Muscle of leg (tissue), 16 donors: ENCODE measurements at places on chromosomes 2 and 18. TPM values are rescaled to one million over a fixed set of nuclear protein-coding genes. Genes with fewer than 3 reads are reported as not detected.
A peak's percentile ranks its signal among the peaks of the same experiment; 100 is the strongest.

GRCh38 chr2:191206613-191207471 lies 38.4 kb upstream of the MYO1B start:
- no peak for DNase-seq
- H3K4me1 ChIP-seq, result peaks cover 5% of the 10 kb centered on the region
- H3K36me3 ChIP-seq, result no peaks in the 10 kb centered on the region
- H3K27me3 ChIP-seq, result no peaks in the 10 kb centered on the region
- H3K27ac ChIP-seq, result no peak overlapping the region
- no peak overlapping the region for H3K4me3 ChIP-seq

DNA sequence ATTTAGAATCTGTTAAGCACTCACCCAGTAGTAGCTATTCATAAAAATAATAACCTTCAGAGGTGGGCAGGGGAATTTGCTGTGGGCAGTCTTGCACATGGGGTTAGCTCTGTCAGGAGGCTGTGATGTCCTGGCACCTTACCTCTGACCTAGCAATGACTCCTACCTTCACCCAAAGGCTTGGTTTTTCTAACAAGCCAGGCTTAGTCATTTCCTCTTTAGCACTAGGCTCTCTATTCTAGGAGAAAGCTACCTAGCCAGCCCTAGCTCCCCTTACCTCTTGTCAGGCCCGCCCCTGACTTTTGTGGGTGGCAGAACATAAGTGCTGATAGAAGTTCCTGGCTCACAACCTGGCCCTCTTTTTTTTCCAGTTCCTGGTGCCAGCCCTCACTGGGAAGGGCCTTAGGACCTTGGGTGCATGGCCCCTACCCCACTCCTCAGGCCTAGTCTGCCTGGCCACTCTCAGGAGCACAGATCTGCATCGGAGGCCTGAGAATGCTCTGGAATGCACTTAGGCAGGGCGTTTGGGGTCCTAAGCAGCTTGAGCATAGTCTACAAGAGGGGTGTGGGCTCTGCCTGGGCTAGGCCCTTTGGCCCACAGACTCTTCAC lies 17.7 kb downstream of the CPLX4 start:
- no peak overlapping the region for H3K4me3 ChIP-seq
- H3K27ac ChIP-seq, result no peak overlapping the region
- no peaks in the 10 kb centered on the region for H3K4me1 ChIP-seq
- DNase-seq, result no peak
- peaks cover 24% of the 10 kb centered on the region for H3K27me3 ChIP-seq
- no peaks in the 10 kb centered on the region for H3K36me3 ChIP-seq

UGT1A9 gene
- not detected for total RNA-seq

SRD5A2 gene
- total RNA-seq, result under 0.01 TPM

- H3K36me3 ChIP-seq, result no peaks in the 10 kb centered on the region
- peak; percentile 77 for DNase-seq
- peaks cover 6% of the 10 kb centered on the region for H3K4me1 ChIP-seq
- no peak overlapping the region for H3K4me3 ChIP-seq
- H3K27ac ChIP-seq, result peak overlapping the region; percentile 47
Measured at GRCh38 chr2:12935222-12935621, 218.5 kb downstream of the TRIB2 start.

DNA sequence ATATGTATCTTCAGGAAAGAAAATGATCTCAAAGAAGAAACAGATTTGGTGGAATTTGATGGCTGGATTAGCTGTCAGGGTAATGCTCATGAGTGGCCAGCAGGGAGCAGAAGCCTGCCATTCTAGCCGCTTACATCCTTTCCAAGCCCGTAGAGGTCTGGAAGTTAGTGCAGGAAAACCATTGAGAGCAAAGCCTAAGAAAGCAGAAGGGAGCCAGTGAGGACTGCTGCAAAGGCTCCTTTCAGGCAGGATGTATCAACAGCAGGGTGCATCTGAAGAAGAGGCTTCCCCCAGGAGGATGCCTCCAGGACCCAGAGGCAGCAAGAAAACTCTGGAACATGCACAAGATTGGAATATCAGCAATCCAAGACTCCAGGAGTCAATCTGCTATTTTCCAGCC lies 22.9 kb upstream of the LBH start:
- H3K4me1 ChIP-seq, result peaks cover 2% of the 10 kb centered on the region
- H3K36me3 ChIP-seq, result no peaks in the 10 kb centered on the region
- no peak overlapping the region for H3K4me3 ChIP-seq
- peaks cover 5% of the 10 kb centered on the region for H3K27me3 ChIP-seq

DNA sequence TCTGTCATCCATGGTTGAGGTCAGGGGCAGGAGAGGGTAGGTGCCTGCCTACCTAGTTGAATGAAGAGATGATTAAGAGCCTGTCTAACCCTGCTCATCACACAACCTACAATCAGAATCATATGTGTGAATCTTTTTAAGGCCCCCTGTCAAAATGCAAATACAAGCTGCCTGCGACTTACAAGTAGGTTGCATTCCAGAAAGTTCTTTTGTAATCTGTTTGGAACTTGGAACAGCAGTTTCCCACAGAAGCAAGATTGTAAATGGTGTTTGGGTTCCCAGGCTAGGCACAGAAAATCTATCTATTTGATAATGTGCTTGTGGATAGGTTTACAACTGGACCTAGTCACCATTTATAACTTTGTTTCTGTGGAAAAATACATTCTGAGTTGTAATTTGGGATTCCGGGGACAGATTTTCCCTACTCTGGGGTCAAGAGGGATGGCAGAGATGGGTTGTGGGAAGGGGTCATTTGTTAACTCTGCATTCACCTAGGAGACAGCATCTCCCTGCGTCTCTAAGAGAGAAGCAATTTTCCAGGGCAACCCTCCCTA lies 4.4 kb downstream of the LIPG start:
- H3K36me3 ChIP-seq, result peaks cover 8% of the 10 kb centered on the region
- peaks cover 31% of the 10 kb centered on the region for H3K27me3 ChIP-seq
- no peak overlapping the region for H3K4me3 ChIP-seq
- peaks cover 33% of the 10 kb centered on the region for H3K4me1 ChIP-seq

GRCh38 chr2:126655051-126655450 lies 907 bp upstream of the GYPC start:
- peaks cover 2% of the 10 kb centered on the region for H3K36me3 ChIP-seq
- DNase-seq, result peak; percentile 32
- H3K27me3 ChIP-seq, result no peaks in the 10 kb centered on the region
- peaks cover 36% of the 10 kb centered on the region for H3K4me1 ChIP-seq
- peak overlapping the region; percentile 97 for H3K27ac ChIP-seq

DNA sequence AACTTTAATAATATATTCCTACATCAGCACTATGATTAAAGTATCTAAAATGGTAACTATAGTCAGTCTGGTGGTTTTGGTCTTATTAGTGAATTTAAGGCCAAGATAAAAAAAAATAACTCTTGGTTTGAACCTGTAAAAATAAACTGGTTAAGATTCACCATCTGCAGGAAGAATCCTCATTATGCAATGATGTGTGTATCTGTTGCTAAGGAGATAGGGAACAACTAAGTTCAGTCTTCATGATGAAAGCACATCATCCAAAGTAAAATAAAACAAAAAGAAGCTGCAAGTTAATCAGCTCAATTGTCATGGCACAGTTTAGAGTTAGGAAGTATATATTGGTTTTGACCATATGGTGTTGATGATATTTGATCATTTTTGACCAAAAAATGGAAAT lies 466.0 kb downstream of the NYAP2 start:
- H3K36me3 ChIP-seq, result no peaks in the 10 kb centered on the region
- H3K27ac ChIP-seq, result no peak overlapping the region
- H3K4me3 ChIP-seq, result no peak overlapping the region
- DNase-seq, result peak; percentile 5
- H3K4me1 ChIP-seq, result no peaks in the 10 kb centered on the region
- no peaks in the 10 kb centered on the region for H3K27me3 ChIP-seq

SERPINB4 gene
- total RNA-seq, result not detected

DNA sequence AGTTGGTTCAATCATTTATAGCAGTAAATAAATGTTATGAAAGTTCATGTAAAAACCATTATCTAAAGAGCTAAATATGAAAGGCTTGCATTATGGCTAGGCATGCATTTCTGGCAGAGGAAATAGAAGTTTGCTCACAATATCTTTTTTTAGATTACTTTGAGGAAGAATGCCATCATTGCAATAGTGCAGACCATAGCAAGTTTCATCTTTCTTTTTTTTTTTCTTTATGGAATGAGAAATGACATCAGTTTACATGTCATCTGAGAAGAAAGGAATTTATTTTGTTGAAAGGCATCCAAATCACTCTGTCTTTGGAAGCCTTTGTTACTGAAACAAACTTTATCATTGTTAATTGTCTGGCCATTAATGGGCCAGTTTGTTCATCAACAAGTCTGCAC lies 74.5 kb upstream of the NCKAP5 start:
- peaks cover 12% of the 10 kb centered on the region for H3K4me1 ChIP-seq
- no peaks in the 10 kb centered on the region for H3K27me3 ChIP-seq
- no peak overlapping the region for H3K4me3 ChIP-seq
- peak overlapping the region; percentile 32 for H3K27ac ChIP-seq

KCNJ13 gene
- not detected for total RNA-seq

KLHL14 gene
- 0.49 TPM for total RNA-seq

DNA sequence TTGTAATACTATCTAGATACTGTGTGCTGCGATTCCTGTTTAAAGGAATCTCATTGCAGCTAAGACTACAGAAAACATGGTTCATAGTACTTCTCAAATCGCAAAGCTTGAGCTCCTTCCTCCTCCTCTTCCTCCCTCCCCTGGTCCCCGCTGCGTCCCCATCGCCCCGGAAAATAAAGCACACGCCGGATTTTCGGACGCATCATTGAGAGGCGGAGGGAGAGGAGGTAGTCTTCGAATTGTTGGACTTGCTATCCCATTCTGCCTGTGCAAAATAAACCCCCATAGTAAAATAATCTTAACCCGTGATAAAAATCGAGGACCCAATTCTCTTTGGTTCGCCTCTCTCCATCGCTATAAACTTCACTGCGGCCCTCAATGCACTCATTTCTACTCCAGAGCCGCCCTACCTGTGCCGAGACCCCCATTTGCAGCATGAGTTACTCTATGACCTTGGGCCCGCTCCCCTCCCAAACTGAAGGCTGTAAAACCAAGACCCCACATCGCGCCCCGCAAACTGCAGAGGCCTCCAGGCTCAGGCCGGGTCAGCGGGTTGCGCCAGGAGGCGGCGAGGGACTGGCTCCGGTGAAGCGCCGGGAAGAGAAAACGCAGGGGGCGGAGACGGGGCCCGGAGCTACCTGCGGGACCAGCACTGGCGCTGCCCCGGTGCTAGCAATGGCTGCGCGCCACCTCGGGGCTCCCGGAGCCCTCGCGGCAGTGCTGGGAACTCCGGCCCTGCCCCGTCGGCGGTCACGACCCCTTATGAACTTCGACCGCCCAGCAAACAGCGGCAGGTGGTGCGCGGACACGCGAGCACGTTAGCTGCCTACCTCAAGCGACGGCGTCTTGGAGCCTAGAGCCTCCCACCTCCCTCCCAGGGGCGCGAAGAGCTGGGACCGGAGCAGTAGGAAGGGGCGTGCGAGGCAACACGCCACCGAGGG lies 649 bp downstream of the ESCO1 start:
- H3K4me1 ChIP-seq, result peaks cover 4% of the 10 kb centered on the region
- H3K27me3 ChIP-seq, result no peaks in the 10 kb centered on the region
- no peaks in the 10 kb centered on the region for H3K36me3 ChIP-seq

- H3K4me3 ChIP-seq, result no peak overlapping the region
- H3K27me3 ChIP-seq, result no peaks in the 10 kb centered on the region
- no peak for DNase-seq
- no peaks in the 10 kb centered on the region for H3K4me1 ChIP-seq
- no peak overlapping the region for H3K27ac ChIP-seq
Measured at GRCh38 chr2:12303181-12304030, 413.3 kb upstream of the TRIB2 start.

DNA sequence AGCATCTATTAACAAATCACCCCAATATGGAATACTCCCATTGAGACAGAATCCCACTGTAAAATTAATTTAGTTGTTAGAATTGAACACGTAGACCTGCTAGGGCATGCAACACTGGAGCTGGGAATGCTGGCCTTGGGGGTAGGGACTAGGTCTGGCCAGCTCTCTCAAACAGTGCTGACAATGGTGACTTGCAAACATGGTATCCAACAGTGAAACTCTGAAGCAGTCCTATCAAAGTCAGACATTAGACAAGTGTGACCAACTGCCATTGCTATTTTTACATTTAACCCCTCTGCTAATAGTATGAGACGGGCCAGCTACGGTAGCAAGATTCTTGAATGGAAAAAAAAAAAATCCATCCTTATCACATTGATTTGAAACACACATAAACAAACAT lies 7.2 kb downstream of the E2F6 start:
- H3K27me3 ChIP-seq, result no peaks in the 10 kb centered on the region
- no peak overlapping the region for H3K4me3 ChIP-seq
- peaks cover 16% of the 10 kb centered on the region for H3K4me1 ChIP-seq

HRH4 gene
- 0.09 TPM for total RNA-seq

TRAPPC12 gene
- 58.1 TPM for total RNA-seq

DNA sequence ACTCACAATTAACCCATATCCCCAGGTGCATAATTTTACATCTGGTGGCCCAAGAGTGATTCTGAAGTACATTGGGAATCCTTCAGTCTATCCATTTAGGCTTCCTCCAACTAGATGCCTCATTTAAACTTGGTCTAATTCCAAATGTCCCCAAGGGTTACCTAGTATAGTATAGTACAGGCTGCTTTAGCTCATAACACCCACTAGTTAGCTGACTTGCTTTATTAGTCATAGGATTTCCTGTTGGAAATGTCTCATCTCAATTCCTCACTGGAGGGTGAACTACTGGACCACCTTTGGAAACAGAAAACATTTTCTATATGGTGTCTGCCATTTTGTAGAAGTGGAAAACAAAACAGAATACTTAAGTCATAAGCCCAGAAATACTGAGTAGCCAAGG lies 202.5 kb upstream of the SESTD1 start:
- no peak for DNase-seq
- H3K4me1 ChIP-seq, result no peaks in the 10 kb centered on the region
- no peak overlapping the region for H3K4me3 ChIP-seq
- no peaks in the 10 kb centered on the region for H3K27me3 ChIP-seq
- no peak overlapping the region for H3K27ac ChIP-seq

GRCh38 chr2:150476809-150477302 lies 10.6 kb downstream of the RND3 start:
- no peaks in the 10 kb centered on the region for H3K27me3 ChIP-seq
- peak overlapping the region; percentile 45 for H3K27ac ChIP-seq
- H3K36me3 ChIP-seq, result peaks cover 19% of the 10 kb centered on the region
- DNase-seq, result no peak
- H3K4me1 ChIP-seq, result peaks cover 26% of the 10 kb centered on the region

DNA sequence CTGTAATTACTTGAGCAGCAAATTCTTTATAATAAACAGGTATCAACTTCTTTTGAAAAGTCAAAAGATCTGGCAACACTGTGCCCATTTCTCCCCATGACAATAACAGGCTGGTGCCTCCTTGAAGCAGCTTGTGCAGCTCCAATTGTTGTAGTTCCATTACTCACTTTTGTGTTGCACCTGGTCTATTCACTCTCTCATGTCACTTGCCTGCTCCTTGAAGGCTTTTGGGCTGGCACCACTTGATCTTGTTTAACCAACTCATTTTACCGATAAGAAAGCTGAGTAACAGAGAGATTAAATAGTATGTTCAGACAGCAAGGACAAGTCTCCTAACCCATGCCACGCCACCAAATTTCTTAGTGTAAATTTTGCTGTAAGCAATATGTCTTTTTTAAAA lies 314.5 kb downstream of the OSR1 start:
- no peak for DNase-seq
- no peaks in the 10 kb centered on the region for H3K4me1 ChIP-seq
- H3K27me3 ChIP-seq, result no peaks in the 10 kb centered on the region
- H3K4me3 ChIP-seq, result no peak overlapping the region
